Stimulated activated CD8-positive, alpha-beta memory T cell treated with anti-CD3 and anti-CD28 coated beads, Interleukin-15, amount 100 ng/mL, for 24 hours (primary cell): ENCODE measurements at places on chromosomes 2 and 18.
A peak's percentile ranks its signal among the peaks of the same experiment; 100 is the strongest.

DNA sequence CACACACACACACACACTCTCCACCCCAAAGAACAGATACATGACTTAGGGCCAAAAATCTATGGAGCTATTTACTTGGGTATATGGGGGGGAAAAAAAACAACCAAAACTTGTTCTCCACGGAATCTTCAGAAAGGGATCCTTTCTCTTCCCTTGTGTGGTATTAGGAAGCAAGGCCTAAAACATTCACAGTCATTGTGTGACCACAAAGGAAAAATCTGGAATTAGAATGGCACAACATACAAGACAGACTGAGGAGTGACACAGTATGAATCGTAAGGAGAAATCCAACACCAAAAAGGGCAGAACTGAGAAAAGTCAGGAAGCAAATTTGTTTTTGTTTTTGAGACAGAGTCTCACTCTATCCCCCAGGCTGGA, 70.3 kb downstream of the ASXL2 start:
- DNase-seq: no peak

- DNase-seq: no peak
Observed at GRCh38 chr2:53131416-53131815, 636.2 kb upstream of the CHAC2 start.

DNA sequence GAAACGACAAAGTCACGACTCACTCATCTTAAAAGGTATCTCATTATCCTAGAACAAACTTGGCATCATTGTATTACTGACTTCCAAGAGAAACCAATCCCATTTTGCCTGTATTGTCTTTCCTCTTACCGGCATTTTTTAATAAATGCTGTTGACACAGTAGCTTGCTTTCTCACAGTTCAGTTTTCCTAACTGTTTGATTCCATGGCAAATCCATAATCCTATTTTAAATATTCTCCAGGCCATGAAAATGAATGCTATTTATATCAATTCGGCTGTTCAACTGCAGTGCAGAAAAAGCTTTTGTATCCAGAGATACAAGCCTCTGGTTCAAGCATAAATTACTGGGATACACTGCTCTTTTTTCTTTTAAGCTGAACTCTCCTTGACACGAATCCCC, 1241.9 kb downstream of the DPP10 start:
- DNase-seq: no peak

DNA sequence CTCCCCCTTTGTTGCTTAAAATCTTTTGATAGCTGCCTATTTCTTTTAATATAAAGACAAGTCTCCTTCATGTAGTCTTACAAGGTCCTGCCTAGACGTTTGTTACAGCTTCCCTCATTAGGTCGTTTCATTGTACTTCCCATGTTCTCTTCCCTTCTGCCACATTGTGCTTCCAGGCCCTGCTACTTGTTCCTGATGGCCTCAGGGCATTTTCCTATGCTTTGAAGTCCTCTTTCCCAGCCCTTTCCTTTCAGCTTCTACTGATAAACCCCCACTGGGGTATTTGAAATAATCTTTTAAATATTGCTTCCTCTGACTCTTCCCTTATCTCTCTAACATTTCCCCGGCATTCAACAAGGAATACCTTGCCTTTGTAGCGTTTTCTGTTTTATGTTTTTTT, 67.4 kb downstream of the UBE2E3 start:
- no peak for DNase-seq

- no peak for DNase-seq
Observed at GRCh38 chr2:149219856-149220255, 110.5 kb upstream of the LYPD6 start.

- DNase-seq: no peak
Observed at GRCh38 chr18:5890331-5891183, 4.8 kb downstream of the TMEM200C start.

DNA sequence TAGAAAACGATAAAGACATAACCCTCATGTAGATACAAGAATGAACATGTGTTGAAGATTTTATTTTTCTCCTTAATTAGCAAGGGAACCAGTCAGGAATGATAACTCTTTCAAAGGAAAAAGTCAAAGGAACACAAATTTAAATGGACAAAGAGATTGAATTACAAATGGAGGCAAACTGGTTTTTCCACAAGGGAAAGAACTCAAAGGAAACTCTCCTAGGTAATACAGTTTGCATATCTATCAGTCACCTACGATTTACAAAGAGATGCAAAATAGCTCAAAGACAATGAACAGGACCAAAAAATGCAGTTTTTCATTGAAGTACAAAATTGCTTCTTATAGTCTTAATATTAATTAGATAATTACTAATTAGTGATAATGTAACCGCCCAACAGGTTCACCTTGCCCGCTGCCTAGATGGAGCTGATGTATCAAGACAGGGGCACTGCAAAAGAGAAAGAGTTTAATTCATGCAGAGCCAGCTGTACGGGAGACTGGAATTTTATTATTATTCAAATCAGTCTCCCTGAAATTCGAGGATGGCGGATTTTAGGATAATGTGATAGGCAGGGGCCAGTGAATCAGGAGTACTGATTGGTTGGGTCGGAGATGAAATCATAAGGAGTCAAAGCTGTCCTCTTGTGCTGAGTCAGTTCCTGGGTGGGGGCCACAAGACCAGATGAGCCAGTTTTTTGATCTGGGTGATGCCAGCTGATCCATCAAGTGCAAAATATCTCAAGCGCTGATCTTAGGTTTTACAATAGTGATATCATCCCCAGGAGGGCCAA, 151.0 kb downstream of the TMEM17 start:
- DNase-seq: no peak

GRCh38 chr2:217710211-217710765, 292.5 kb downstream of the TNS1 start:
- DNase-seq: no peak

- no peak for DNase-seq
Observed at GRCh38 chr2:160363961-160364360, 129.6 kb downstream of the RBMS1 start.

DNA sequence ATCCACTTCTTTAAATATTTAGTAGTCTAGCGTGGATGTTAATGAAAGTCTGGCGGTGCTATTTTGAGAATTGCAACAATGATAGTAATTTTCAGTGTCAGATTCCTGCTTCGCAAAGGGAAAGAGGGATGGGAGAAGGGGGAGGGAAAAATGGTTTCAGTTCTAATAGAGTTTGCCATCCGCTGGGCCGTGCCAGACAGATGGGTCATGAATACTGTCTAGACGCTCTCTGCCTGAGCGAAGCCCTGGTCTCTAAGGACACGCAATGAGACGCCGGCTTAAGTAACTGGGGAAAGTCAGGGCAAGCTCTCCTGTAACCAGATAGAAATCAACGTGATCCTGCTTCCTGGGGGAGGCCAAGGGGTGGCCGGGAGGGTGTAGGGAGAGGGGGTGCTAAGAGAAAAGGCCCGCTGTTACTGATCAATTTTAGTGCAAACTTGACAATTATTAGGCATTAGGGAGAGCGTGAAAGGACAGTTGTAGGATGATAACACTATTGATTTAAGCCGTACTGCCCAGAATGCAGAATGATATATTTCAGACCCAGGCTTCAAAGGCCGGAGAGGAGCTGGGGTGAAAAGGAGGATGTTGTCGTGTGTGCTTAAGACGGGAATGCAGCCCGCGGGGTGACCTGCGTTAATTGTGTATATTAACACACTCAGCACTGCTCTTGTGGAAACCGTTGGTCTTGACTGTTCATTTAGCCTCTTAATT, 229.2 kb downstream of the LDLRAD4 start:
- DNase-seq: no peak

DNA sequence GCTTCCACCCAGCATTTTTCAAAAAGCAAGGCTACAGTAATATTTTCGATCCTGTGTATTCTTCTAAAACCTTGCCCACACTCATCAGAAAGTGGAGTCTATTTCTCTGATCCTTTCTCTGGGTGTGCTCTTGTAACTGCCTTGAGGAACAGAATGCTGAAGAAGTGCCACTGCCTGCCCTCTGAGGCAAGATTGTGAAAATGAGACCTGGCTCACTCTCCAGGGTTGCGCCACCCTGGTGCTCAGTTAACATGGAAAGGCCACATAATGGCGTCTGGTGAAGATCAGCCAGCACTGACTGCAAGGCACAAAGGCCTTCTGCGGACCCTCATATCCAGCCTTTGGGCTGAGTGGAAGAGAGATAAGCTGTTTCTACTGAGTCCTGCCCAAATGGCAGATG, 11.2 kb upstream of the SH3RF3 start:
- DNase-seq: no peak

DNA sequence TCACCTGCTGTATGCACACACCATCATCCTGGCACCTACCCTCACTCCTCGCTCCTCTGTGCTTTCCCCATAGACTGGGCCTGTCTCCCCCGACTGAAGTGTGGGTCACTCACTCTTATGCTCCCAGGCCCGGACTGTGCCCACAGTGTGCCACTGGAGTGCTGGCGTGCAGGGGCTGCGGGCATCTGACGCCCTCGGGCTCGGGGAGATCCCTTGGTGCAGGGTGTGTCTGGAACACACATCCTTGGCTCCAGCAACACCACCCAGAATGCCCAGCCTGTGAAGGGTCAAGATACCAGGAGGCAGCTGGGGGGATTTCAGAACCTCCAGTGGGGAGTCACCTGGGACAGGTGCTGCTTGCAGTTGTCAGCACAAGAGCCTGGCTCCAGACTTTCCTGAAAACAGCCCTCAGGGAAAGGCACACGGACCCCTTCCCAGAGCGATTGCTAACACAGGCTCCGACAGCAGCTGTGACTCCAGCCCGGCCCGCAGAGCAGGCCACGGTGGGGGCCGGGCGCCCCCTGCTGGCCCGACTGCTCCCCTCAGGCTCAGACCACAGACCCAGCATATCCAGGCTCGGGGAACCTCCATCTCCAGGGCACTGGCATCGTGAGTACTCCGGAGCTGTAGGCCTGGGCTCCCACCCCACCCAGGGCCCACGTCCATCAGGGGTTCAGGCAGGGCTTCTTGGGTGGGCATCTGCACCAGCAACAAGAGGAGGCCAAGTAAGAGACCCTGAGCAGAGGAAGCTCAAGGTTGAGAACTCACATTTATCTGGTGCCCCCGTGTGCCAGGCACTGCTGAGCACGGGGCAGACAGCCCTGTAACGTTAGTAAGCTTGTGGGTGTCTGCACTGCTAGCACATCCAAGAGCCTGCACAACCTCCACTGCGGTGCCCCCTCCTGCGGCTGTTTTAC, 8.6 kb downstream of the HS1BP3 start:
- peak; percentile 64 for DNase-seq

- no peak for DNase-seq
Observed at GRCh38 chr18:36153203-36153602, 23.5 kb downstream of the ELP2 start.

GRCh38 chr2:111710613-111711012, 173.4 kb downstream of the ANAPC1 start:
- DNase-seq: no peak

DNA sequence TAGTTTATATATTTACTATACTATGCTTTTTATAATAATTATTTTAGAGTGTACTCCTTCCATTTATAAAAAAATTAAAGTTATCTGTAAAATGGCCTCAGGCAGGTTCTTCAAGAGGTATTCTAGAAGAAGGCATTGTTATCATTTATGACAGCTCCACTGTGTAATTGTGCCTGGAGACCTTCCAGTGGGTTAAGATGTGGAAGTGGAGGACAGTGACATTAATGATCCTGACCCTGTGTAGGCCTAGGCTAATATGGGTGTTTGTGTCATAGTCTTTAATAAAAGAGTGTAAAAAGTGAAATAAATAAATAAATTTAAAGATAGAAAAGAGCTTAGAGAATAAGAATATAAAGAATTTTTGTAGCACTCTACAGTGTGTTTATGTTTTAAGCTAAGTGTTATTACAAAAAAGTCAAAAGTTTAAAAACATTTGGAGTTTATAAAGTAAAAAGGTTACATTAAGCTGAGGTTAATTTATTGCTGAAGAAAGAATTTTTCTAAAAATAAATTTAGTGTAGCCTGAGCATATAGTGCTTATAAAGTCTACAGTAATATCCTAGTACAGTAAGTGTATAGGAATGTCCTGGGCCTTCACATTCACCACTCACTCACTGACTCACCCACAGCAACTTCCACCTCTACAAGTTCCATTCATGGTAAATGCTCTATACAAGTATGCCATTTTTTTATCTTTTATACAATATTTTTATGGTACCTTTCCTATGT, 190.0 kb upstream of the SESTD1 start:
- no peak for DNase-seq

DNA sequence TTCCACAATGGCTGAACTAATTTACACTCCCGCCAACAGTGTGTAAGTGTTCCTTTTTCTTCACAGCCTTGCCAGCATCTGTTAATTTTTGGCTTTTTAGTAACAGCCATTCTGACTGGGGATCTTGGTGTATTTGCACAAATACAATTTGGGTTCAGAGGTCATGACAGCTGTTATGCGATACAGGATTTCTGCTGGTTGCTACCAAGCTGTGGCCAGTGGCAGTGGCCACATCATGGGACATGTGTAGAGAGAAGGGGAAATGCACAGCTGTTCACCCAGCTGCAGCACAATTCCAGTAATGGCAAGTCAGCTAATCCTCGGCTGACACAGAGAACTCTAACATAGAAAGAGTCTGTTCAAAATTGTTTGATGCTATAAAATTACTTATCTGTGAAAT, 21.0 kb upstream of the SELENOI start:
- no peak for DNase-seq

GRCh38 chr2:19643117-19643518, 258.7 kb downstream of the TTC32 start:
- DNase-seq: no peak

- DNase-seq: no peak
Observed at GRCh38 chr2:236675526-236675925, 105.9 kb downstream of the ACKR3 start.

DNA sequence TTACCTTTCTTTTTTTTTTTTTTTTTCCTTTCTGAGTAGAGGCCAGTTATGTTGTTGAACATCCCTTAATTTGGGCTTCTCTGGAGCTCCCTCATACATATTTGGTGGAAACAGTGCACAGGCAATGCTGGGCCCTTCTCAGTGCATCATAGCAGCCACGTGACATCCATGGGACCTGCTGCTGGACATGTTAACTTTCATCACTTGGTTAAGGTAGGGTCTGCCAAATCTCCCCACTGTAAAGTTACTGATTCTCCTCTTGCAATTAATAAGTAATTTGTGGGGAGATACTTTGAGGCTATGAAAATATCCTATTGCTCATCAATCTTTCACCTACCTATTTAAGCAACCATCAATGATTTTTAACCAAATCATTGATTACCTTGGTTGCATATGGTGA, 211.5 kb upstream of the LYPD1 start:
- no peak for DNase-seq

GRCh38 chr18:61865466-61866175, 27.2 kb downstream of the RNF152 start:
- DNase-seq: no peak
